ENCODE measurements at places on chromosomes 13 and 19.
A peak's percentile ranks its signal among the peaks of the same experiment; 100 is the strongest.

DNA sequence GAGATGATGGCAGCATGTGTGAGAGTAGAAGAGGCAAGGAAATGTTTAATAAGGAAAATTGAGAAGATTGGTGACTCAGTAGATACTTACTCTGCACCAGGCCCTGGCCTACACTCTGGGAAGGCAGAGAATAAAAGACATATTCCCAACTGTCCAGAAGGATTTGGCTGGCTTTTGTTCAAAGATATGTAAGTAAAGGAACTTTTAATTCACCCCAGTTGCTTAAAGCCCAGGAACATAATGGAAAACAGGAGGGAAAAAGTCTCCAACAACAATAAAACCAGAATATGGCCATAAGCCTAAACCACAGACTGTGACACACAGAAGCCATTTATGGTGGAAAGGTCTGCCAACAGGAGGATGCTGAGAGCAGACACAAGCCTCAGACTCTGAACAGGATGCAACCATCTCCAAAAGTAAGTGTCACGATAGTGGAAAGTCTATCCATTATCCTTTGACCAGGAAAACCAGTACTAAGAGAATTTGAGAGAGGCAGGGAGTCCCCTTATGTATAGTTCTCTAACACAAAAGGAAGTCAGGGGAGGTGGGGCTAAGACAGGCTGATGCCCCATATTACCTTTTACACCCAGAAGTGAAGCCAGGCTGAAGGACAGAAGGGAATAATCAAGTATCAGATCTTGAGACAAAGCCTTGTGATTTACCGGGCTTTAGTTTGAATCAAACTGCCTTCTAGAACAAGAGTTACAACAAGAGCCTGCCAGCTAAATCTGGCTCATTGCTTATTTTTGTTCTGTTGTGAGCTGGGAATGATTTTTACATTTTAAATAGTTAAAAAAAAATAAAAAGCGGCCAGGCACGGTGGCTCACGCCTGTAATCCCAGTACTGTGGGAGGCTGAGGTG lies 169.5 kb upstream of the STARD13 start:
- DNase-seq: no peak

DNA sequence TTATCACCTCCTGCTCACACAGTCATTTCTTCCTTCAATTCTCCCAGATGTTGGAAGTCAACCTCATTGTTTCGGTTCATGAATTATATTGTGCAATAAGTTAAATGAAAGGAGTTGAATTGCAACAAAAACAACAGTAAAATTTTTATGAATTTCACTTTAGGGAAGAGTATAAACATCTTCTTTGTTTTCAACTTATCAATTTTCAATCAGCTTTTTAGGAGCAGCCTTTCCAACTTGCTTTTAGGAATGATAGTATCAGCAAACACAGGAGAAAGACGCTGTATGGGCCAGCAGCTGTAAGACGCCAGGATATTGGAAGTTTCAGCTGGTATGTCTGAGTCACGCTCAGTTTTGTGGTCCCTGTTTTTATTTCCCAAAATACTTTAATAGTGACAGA lies 132.5 kb upstream of the ARGLU1 start:
- DNase-seq: no peak

- no peak for DNase-seq
Measured at GRCh38 chr19:27906081-27906480, 1306.9 kb downstream of the UQCRFS1 start.

DNA sequence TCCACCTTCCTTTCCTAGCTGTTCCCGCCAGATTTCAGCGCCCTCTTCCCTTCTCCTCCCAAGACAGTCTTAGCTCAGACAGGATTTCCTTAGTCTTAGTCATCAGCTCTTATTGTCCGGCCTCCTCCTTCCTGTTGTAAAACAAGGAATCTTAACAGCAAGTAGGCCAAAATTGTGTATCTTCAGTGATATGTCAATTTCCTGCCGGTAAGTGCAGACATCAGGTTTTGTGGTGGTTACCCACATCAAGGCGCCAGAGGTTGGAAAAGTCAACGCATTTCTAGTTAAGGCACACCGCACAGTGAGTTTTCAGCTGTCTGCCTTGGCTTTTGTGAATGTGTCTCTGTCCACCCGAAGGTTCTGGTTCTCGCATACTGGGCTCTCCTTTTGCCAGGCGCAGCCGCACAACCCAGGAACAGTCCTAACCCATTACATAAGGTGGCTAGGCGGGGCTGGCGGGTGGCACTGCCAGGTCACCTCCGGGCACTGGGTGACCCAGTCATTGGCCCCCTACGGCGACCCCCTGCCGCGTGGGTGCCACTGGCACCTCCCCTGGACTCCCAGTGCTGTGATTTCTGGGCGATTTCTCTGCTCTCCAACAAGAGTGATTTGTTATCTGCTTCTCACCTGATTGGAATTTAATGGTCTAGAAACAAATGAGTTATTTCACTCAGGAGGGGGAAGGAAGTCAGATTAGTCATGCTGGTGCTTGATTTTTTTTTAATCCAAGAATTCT lies 12.9 kb downstream of the COL4A2 start:
- DNase-seq: no peak

DNA sequence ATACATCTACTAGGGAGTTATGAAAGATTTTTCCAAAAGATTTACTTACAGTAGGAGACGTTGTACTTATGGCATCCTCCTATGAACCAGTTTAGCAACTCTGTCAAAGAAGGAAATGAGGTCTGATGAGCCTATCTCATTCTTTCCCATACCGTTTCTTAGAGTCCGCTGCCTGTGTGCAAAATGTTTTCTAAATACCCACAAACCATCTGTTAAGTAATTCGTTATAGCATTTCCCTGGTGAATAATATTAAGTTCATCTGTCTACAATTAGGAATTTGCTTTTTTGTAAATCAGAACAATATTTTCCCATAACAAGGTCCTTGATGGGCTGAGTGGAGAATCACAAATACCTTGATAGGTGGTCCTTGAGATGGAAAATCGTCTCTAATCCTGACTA lies 178.8 kb upstream of the TMTC4 start:
- DNase-seq: no peak

- DNase-seq: no peak
Measured at GRCh38 chr13:34308725-34309124, 490.8 kb downstream of the RFC3 start.

DNA sequence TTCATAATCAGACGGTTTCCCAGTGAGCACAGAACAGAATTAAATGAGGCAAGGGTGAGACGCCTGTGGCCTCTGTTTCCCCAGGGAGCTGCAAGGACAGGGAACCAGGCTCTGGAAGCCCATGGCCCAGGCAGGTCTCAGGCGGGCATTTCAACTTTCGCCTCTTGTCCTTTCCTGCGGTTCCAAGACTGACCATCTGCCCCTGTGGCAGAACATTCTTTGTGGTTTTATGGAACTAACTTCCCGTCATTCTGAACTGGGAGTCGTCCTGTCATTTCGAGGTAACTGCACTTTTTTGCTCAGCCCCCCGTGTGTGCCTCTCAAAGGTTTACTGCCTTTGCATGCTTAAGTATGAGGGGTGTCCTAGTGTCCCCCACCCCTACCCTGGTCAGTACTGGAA lies 70.9 kb downstream of the KL start:
- DNase-seq: no peak

- no peak for DNase-seq
Measured at GRCh38 chr13:44857736-44858135, 131.5 kb downstream of the NUFIP1 start.

GRCh38 chr13:20142023-20142926 lies 18.6 kb downstream of the GJA3 start:
- DNase-seq: no peak

DNA sequence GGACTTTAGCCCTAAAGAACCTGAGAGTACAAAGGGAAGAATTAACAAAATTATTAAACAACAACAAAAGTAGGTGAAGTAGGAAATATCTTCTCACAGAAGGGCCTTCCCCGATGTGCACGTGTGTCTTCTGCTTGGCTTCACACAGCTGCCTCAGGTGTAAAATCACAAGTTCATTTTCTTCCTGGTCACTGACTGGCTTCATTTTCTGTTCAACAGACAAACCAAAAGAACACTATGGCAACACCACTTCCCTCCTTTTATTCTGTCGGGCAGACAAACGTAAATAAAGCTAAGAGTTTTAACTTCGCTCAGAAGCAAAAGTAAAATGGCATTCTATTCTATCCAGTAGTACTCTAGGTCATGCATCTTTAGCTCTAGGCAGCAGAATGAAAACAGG lies 140.9 kb downstream of the TBC1D4 start:
- no peak for DNase-seq

- no peak for DNase-seq
Measured at GRCh38 chr13:79496188-79496587, 15.2 kb downstream of the NDFIP2 start.

- peak; percentile 88 for DNase-seq
Measured at GRCh38 chr19:18294467-18294864, 13.0 kb upstream of the JUND start.

Measured in activated CD8-positive, alpha-beta memory T cell treated with anti-CD3 and anti-CD28 coated beads for 1 hour (primary cell).